ENCODE measurements at places on chromosomes 13 and 19. TPM values are rescaled to one million over a fixed set of nuclear protein-coding genes. Genes with fewer than 3 reads are reported as not detected.

DNA sequence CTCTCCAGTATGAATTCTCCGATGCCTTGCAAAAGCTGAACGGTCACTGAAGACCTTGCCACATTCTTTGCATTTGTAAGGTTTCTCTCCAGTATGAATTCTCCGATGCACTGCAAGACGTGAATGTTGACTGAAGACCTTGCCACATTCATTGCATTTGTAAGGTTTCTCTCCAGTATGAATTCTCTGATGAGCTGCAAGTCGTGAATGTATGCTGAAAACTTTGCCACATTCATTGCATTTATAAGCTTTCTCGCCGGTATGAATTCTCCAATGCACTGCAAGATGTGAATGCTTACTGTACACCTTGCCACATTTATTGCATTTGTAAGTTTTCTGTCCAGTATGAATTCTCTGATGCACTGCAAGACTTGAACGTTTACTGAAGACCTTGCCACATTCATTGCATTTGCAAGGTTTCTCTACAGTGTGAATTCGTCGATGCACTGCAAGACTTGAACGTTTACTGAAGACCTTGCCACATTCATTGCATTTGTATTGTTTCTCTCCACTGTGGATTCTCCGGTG, 20.0 kb upstream of the ZNF841 start:
- peaks cover 16% of the 10 kb centered on the region for H3K36me3 ChIP-seq
- no peak for DNase-seq
- no peaks in the 10 kb centered on the region for H3K4me1 ChIP-seq
- no peak overlapping the region for H3K27ac ChIP-seq
- no peaks in the 10 kb centered on the region for H3K27me3 ChIP-seq

DNA sequence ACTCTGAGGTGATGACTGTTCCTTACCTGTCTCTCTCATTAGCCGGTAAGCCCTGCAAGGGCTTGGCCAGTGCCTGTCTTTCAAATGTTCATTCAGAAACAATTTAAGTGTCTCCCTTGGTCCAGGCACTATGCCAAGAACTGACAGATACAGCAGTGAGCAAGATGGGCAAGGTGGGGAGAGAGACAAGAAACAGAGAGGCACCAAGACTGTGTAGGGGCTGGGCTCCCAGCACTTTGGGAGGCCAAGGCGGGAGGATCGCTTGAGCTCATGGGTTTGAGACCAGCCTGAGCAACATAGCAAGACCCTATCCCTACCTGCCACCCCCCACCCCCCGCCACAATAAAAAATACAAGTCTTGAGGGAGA, 1.3 kb upstream of the CCNE1 start:
- H3K4me3 ChIP-seq = no peak overlapping the region
- no peaks in the 10 kb centered on the region for H3K4me1 ChIP-seq
- peak; percentile 43 for DNase-seq
- H3K27ac ChIP-seq = no peak overlapping the region
- no peaks in the 10 kb centered on the region for H3K27me3 ChIP-seq

- H3K4me3 ChIP-seq = no peak overlapping the region
- H3K27ac ChIP-seq = no peak overlapping the region
- no peaks in the 10 kb centered on the region for H3K27me3 ChIP-seq
- H3K36me3 ChIP-seq = no peaks in the 10 kb centered on the region
- no peaks in the 10 kb centered on the region for H3K4me1 ChIP-seq
- no peak for DNase-seq
Measured at GRCh38 chr19:4695224-4695731, 25.1 kb upstream of the MYDGF start.

DNA sequence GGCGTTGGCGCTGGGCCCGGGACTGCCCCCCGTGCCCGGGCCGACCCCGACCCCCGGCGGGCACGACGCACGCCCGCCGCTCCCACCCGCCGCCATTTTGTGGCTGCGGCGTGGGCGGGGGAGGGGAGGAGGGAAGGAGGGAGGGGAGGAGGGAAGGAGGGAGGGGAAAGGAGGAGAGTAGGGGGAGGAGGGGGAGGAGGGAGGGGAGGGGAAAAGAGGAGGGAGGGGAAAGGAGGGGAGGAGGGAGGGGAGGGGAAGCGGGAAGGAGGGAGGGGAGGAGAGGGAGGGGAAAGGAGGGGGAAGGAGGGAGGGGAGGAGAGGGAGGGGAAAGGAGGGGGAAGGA, at the start of gene BTBD2:
BTBD2 (minus strand) TSS at position 107 of the 343 bp plus-strand sequence; CDS start at position 96, 11 bp downstream.
- peak within 1 kb of the TSS; percentile 36 for H3K4me3 ChIP-seq
- H3K27ac ChIP-seq = peak within 1 kb of the TSS; percentile 15
- no peaks in the 10 kb centered on the region for H3K4me1 ChIP-seq
- no peaks in the 10 kb centered on the region for H3K27me3 ChIP-seq

DNA sequence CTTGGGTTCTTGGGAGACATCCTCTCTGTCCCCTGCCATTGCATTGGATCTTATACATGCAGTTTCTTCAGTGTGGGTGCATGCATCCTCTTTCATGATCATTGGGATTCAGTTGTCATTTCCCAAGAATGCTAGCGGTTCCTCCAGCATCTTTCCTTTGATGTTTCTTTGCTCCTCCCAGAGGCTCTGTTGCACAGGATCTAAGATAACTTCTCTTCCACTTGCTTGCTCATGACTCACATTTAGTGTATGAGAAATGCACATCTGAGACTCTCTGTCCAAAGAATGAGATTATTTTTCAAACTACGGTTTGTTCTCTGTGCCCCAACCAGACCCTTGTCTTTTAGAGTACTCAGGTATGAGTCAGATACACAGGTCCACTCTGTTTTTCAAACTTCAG, 197.1 kb downstream of the NDFIP2 start:
- H3K27me3 ChIP-seq = no peaks in the 10 kb centered on the region
- DNase-seq = no peak
- H3K4me1 ChIP-seq = peaks cover 1% of the 10 kb centered on the region
- H3K27ac ChIP-seq = no peak overlapping the region

DNA sequence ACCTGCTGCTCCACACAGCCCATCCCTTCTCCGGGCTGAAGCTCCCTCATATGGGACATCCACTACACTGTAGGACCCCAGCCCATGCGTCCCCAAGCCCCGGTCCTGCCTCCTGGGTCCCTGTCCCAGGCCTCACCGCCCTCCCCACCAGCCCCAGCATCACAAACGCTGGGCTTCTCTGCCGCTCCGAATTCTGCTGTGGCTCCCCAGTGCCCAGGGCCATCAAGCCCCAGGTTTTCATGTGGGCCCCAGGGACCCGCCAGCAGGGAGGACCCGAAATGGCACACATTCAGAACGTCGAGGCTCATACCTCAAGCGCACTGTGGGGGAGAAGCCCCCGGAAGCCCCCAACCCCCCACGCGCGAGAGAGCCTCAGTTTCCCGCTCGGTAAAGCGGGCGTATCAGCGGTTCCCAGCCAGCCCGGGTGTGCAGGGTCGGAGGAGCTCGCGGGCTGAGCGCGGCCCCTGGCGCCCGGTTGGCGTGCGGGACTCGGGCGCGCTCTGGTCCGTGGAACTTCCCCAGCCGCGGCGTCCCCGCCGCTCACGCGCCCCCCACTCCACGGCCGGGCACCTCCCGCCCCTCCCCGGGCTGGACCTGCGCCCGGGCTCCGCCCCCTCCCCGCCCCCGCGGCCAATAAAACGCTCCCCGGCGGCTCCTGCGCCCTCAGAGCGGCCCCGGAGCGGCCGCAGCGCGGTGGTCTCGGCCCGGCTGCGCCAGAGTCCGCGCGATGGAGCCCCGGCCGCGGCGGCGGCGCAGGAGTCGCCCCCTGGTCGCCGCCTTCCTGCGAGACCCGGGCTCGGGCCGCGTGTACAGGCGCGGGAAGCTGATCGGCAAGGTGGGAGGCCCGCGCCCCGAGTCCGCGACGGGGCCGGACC, at the start of gene PLK5:
PLK5 (plus strand) TSS at position 666 of the 875 bp plus-strand sequence. CDS start 2,920 bp downstream, outside the sequence.
- H3K4me3 ChIP-seq = no peak within 1 kb of the TSS
- no peaks in the 10 kb centered on the region for H3K36me3 ChIP-seq
- no peaks in the 10 kb centered on the region for H3K27me3 ChIP-seq
- H3K27ac ChIP-seq = no peak within 1 kb of the TSS

DNA sequence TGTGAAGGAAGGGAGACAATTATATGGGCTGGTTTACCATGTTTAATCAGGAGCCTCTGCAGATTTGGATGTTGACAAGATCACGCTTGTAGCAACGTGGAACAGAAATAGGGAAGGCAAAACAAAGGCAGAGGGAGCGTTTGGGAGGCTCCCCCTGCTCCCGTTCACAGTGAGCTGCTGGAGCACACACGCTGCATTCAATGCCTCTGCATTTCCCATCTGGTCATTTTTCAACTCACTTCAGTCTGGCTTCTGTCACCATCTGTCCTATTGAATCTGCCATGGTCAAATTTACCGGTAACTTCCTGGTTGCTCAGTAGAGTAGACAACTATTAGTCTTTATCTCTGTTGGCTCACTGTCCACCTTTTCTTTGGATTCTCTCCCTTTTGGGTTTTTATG, 91.0 kb downstream of the NHLRC3 start:
- no peak overlapping the region for H3K27ac ChIP-seq
- no peaks in the 10 kb centered on the region for H3K27me3 ChIP-seq
- H3K36me3 ChIP-seq = no peaks in the 10 kb centered on the region
- H3K4me3 ChIP-seq = no peak overlapping the region
- DNase-seq = no peak
- H3K4me1 ChIP-seq = no peaks in the 10 kb centered on the region

DNA sequence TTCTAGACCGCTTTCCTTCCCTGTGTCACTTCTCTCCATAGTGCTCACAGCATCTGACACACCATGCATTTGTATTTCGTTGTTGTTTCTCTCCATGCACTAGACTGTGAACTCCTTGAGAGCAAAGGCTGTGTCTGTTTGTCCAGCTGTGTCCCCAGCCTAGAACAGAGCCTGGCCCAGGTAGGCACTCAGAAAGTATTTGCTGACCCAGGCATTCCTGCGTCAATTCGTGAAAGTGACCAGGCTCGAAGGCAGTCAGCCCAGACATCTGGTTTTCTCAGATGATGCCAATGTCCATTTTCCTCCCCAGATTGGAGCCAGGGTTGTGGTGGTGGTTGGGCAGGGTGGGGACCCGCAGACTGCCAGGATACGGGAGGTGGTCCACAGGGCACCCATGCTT, 164.8 kb downstream of the ZNF536 start:
- H3K27me3 ChIP-seq = no peaks in the 10 kb centered on the region
- no peaks in the 10 kb centered on the region for H3K36me3 ChIP-seq
- DNase-seq = no peak
- H3K4me3 ChIP-seq = no peak overlapping the region
- H3K4me1 ChIP-seq = no peaks in the 10 kb centered on the region

DNA sequence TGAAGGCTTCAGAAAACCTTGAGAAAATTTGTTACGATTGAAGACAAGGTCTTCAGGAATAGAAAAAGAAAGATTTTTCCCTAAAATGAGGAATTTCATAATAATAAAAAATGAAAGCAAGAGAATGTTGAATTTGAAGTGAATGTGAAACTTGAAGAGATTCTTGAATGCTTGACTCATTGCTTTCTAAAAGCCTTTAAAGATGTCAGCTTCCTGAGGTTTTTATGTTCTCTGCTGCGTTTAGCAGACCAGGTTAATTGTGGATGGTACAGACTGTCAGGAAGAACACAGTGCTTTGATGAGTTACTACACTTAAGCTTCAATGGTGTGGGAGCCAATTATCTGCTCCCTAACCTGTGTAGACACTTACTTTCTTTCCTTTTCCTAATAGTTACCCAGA, 96.3 kb upstream of the FNDC3A start:
- H3K4me3 ChIP-seq = no peak overlapping the region
- no peaks in the 10 kb centered on the region for H3K36me3 ChIP-seq
- H3K27ac ChIP-seq = no peak overlapping the region
- H3K4me1 ChIP-seq = peaks cover 1% of the 10 kb centered on the region

Gene RFPL4A
- not detected for total RNA-seq

Gene GPX4
- 165 TPM for total RNA-seq

Gene OCEL1
- total RNA-seq = 23.0 TPM
